ENCODE measurements at places on chromosomes 16 and 17. TPM values are rescaled to one million over a fixed set of nuclear protein-coding genes. Genes with fewer than 3 reads are reported as not detected.

DNA sequence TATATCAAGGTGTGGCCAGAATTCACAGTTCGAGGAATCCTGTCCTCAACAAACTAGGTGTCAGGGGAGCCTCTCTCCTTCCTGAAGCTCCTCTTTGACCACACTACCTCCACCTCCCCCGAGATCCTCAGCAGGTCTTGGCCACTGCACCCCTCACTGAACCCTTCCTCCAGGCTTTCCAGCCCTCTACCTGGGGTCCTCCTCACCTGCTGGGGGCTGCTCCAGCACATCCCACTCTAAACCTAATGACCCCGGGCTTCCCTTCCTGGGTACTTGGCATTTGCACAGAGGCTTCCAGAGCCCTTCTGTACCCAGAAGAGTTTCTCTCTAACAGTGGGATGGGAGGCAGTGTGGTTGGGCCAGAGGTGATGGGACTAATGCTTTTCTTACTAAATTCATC, 9.7 kb downstream of the SLC6A2 start:
- no peak for DNase-seq

DNA sequence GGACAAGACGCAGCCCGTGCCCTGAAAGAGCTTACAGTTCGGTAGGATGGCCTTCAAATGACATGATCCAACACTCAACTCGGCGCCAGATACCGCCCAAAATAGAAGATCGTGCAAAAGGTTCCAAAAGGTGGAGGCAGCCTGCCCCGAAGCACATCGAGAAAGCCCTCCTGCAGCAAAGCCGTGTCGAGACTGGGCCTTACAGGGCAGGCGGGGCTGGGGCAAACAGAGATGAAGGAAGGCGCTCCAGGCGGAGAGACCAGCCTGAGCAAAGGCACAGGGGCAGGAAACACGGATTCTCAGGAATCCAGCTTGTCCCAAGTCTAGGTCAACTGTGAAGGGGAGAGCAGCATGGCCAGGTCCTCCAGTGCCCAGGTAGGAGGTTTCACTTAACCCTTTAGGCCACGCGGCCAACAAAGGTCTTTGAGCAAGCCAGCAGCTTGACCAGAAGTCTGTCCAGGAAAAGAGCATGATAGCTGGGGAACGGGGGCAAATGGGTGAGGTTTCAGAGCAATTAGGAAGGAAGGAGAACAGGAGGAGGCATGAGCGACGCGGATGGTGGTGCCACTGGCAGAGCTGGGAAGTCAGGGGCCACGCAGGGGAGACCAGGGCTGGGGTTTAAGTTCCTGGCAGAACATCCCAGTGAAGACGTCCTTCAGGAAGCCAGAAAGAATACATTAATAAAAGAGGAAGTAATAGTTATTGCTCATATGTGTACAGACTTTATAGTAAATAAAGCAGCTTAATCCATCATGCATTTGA, 21.2 kb upstream of the EIF1 start:
- no peak for DNase-seq

- no peak for DNase-seq
Observed at GRCh38 chr16:48503336-48503735, 106.6 kb downstream of the N4BP1 start.

The RCVRN gene
- not detected for total RNA-seq

The GGA3 gene
- 68.5 TPM for total RNA-seq
